ENCODE measurements at places on chromosomes 2 and 18.

- DNase-seq, result no peak
Measured at GRCh38 chr2:134705861-134706586, 12.8 kb downstream of the TMEM163 start.

GRCh38 chr2:104447831-104448434 lies 406.0 kb upstream of the POU3F3 start:
- DNase-seq, result no peak

- DNase-seq, result no peak
Measured at GRCh38 chr2:101185656-101186055, 34.5 kb upstream of the TBC1D8 start.

- no peak for DNase-seq
Measured at GRCh38 chr2:235059161-235059560, 107.3 kb downstream of the SH3BP4 start.

- no peak for DNase-seq
Measured at GRCh38 chr2:165549619-165550018, 80.1 kb downstream of the CSRNP3 start.

DNA sequence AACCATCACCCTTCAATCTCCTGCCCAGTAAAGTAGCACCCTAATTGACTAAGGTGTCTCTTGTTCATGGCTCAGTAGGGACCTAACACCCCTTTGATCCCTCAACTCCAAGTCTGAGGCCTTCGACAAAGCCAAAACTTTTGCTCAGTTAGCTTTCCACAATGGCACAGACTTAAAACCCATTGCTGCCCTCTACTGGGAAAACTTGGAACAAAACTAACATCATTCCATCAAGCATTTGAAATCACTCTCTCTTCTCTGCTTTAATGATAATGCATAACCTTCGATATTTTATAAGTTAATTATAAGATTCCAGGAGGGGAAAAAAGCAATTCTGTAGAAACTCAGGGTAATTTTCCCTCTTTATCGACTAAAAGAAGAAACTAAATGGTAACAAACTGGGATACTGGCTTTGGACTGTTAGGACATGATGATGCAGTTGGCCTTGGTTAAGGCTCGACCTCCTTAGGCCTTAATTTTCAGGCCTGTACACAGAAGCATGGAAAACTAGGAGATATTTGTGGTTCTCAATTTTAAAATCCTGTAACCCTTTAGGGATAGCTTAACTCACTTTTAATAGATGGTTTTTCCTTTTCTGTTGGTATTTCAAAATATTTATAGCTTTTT lies 127.8 kb downstream of the STK39 start:
- DNase-seq, result no peak

DNA sequence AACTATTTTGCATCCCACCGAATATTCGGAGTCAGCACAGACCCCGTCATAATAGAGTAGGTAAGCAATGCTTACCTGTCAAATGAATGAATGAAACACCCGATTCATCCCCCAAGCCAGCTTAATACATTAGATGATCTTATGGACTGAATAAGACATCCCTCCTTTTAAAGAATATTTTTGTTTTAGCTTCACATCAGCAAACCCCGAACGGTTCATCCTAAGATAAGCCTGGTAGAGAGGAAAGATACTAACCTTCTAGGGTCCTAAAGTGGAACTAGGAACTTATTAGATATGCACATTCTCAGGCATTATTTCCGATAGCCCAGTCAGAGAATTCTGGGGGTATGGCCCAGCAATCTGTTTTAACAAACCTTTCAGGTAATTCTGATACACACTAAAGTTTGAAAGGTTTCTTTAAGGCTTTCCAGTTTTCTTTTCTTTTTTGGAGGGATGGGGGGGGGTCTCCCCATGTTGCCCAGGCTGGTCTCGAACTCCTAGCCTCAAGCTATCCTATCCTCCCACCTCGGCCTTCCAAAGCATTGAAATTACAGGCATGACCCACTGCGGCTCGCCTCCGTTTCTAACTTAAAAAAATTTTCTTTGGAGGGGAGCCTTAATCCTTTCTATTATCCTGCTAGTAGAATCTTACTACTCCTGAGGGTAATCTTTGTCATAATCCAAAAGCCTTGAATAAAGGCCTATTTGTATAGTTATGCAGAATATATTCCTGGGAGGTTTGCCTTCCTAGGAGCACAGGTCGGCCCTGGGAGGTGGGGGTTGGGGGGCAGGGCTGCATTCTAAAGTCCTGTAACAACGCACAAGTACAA lies 1.0 kb upstream of the ACTR3 start:
- DNase-seq, result no peak

DNA sequence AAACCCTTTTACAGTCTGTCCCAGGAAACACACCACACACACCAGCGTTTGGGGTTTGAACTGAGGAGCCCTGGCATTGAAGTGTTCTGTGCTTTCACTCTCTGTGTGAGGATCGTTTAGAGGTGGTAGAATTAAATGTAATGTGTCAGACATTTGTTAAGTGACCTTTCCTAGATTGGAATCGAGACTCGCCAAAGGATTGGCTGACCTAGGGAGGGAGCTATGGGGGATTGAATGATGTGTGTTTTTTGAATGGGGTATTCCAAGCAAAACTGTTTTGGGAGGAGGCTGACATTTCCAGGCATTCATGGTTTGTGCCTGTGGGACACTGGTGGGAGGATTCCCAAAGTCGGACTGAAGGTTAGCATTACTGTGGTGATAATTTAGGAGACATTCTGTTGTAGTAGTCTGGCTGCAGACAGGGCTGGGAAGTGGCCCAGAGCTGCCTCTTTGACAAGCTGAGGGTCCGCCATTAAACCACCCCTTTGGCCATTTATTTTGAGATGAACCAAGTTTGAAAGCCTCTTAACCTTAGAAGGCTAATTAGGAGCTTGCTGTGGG lies 1.7 kb downstream of the MYO1B start:
- no peak for DNase-seq

- no peak for DNase-seq
Measured at GRCh38 chr18:48589797-48590519, 51.1 kb downstream of the CTIF start.

DNA sequence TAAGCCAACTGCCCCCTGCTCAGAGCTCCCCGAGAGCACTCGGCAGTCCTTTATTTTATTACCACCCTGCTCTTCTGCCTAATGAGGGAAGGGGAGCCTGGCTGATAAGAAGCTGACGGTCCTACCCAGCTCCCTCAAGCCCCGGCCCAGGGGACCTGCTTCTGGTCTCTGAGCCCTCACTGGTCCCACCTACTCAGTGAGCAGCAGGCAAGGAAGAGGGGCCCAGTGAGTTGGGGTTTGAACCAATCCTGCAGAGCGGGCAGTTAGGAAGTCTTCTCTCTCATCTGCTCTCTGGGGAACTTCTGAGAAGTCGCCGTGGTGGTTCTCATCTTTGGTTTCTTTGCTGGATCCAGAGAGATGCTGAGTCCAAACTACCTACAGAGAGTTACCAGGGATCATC lies 218.9 kb downstream of the NDUFA10 start:
- no peak for DNase-seq

DNA sequence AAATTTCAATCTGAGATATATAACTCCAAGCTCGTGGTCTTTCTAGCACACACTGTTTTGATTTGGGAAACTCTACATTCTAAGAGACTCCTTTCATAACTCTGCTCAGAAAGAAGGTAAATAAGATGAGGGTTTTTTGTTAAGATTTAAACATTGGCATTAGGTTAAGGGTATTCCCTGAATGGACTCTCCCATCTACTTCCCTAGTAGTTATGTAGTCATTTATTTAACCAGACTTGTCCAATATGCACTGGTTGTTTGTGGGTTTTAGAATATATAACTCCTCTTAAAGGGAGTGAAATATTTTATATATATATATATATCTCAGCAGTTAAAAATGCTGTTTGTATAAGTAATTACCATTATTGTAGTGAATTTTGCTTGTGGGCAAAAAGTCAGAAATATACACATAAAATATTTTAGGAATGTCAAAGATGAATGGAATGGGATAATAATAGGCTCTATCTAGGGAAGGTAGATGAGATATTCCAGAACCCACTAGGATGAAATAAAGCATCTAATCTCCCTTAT lies 61.5 kb upstream of the WDR75 start:
- no peak for DNase-seq

DNA sequence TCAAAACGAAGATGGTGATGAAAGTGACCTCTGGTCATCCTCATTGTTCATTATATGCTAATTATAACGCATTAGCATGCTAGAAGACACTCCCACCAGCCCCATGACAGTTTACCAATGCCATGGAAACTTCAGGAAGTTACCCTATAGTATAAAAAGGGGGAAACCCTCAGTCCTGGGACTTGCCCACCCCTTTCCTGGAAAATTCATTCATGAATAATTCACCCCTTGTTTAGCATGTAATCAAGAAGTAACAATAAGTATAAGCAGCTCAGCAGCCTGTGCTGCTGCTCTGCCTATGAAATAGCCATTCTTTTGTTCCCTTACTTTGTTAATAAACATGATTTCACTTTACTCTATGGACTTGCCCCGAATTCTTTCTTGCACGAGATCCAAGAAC lies 70.5 kb upstream of the CHAC2 start:
- no peak for DNase-seq

GRCh38 chr2:163736433-163737189 lies 803 bp upstream of the FIGN start:
- DNase-seq, result no peak

GRCh38 chr18:25896956-25897355 lies 193.5 kb downstream of the SS18 start:
- no peak for DNase-seq

DNA sequence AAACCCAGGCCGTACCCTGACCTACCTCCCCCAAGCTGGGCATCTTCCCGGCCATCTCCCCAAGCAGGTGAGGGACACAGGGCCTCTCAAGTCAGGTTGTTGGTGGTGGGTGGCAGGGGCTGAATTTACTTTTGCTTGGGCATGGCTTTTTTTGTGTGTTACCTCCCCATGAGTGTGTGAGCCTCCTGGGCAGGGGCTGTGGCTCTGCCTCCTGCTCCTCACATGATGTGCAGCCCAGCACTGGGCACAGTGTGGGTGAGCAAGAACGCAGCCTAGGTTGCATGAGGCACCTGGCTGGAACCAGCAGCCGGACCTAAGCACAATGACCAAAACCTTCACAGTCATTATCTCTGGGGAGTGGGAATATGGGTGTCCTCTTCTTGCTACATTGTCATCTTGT lies 22.3 kb downstream of the CELF4 start:
- no peak for DNase-seq

DNA sequence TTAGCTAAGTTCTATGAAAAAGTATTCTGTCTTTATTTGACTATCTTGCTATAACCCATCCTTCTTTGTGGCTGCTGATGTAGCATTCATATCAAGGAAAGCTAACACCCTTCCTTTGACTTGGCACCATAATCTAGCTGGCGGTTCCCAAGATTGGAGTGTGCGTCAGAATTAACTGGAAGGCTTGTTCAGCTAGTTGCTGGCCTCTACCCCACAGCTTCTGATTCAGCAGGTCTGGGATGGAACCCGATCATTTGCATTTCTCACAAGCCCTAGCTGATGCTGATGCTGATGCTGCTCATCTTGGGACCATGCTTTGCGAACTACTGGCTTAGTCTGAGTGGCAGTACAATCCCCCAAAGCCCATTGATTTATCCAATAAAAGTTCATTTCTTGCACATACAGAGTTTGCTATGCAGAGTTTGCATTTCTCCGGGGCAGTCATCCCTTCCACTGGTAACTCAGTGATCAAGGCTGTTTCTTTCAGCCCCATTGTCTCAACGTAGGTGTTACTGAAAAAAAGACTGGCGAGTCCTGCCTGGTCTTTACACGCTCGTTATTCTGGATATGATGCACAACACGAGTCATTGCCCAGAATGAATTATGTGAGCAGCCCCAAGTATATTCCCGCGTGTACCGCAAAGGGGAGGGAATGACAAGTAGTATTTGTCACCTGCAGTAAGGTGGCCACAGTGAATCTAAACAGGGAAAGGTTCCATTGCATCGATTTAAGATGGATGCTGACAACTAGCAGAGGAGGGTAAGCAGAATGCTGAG lies 96.5 kb downstream of the ZNF532 start:
- DNase-seq, result no peak

- DNase-seq, result no peak
Measured at GRCh38 chr2:116988303-116988702, 826.2 kb upstream of the DDX18 start.

DNA sequence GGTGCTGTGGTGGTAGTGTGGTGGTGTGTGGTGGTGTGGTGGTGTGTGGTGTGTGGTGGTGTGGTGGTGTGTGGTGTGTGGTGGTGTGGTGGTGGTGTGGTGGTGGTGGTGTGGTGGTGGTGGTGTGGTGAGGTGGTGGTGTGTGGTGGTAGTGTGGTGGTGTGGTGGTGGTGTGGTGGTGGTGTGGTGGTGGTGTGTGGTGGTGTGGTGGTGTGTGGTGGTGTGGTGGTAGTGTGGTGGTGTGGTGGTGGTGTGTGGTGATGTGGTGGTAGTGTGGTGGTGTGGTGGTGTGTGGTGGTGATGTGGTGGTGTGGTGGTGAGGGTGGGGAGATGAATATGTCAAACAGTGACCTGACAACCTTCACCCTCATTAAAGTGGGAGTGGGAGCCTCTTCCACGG lies 55.6 kb upstream of the DLGAP1 start:
- no peak for DNase-seq

DNA sequence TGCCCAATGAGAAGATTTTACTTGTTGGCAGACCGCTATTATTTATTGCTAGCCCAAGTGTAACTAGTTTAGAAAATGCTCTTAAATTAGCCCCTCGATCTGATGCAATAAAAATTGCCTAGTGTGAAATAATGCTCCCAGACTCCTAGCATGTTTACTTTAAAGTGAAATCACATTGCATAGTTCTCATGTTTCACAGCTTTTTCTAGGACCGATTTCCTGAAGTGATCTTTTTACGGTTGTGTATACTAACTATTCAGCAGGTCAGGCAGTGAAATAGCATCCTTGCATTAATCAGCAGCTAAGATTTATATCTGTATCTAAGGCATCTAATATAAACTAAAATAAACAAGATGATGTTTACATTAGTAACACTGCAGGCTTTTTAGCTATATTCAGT lies 52.4 kb downstream of the PMS1 start:
- DNase-seq, result no peak

DNA sequence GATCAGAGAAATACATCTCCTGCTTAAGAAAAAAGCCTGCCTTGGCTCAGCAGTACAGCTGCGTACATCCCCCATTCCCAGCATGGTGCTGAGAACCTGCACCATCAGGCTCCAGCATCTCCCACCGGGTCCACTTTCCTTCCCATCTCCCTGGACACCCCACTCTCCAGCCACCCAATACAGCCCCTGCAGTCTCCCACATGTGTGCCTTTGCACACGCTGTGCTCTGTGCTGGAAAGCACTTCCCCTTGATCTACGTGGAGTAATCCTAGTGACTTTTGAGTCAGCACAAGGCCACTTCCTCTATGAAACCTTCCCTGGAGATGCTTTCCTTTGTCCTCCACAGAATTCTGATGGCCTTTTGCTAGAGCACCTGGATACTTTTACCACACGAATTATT lies 17.0 kb downstream of the STAT1 start:
- DNase-seq, result no peak

DNA sequence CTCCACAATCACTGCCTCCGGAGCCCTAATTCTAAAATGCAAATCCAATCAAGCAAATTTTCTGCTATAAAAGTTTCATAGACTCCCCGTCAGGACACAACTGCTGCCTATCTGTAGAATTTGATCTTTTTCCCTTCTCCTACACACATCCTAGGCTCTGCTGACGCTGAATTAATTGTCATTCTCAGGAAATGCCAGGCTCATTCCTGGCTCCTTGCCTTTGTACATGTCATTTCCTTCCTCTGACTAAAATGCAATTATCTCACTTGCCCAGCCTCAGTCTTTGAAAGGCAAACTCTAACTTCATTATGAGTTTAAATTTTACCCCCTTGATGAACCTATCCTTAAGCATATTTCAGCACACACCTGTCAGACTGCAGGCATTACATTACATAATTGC lies 844.9 kb upstream of the CRIM1 start:
- DNase-seq, result no peak

- no peak for DNase-seq
Measured at GRCh38 chr2:159010340-159010739, 41.9 kb downstream of the TANC1 start.

Data from stimulated activated naive CD4-positive, alpha-beta T cell (primary cell).